ENCODE measurements at places on chromosomes 16 and 17. TPM values are rescaled to one million over a fixed set of nuclear protein-coding genes. Genes with fewer than 3 reads are reported as not detected.

- no peak overlapping the region for H3K27ac ChIP-seq
- DNase-seq = no peak
- H3K4me3 ChIP-seq = no peak overlapping the region
- no peaks in the 10 kb centered on the region for H3K4me1 ChIP-seq
- no peaks in the 10 kb centered on the region for H3K36me3 ChIP-seq
- no peaks in the 10 kb centered on the region for H3K27me3 ChIP-seq
These were observed 201.2 kb upstream of the HSBP1 start for GRCh38 chr16:83606486-83607030.

DNA sequence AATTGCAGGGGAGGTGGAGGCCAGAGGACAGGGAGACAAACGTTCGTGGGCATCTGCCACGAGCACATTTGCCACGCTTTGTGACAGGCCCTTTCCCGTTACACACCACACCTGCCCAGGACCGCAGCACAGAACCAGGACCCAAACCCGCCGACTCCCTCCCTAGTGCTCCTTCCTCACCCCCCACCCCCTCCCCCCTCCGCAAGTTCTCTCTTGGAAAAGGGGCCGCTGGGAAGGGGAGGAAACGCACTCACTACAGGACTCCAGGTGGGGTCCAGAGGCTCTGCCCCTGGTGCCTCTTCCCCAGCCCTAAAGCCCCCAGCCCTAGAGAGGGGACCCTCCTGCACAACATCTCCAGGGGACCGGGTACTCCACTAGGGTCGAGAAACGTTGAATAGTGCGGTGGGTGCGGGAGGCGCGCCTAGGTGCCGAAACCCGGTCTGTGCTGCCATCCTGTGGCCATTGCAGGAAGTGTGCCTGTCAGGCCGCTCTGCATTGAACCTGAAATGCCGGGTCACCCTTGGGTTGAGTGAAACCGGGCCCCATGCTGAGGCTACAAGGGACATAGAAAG lies 21.9 kb upstream of the EIF1 start:
- no peaks in the 10 kb centered on the region for H3K4me1 ChIP-seq
- no peaks in the 10 kb centered on the region for H3K36me3 ChIP-seq
- H3K27ac ChIP-seq = peak overlapping the region; percentile 96
- H3K27me3 ChIP-seq = no peaks in the 10 kb centered on the region

DNA sequence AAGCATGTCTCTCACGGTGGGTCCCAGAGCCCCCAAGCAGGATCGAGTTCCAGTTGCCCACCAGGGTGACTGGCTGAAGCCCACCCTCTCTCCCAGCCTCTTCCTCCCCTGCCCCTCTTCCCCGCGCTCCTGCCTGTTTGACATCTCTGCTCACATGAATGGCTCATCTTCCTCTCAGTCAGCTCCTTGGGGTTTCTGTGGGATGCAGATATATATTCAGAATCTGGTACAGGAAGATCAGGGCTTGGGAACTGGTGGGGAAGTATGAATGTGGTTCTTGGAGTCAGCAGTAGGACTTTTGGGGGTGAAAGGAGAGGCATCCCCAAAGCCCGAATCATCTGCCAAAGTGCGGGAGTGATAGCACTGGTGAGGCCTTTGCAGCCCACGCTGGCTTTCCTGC lies 158.9 kb upstream of the CIBAR2 start:
- H3K4me1 ChIP-seq = no peaks in the 10 kb centered on the region
- no peaks in the 10 kb centered on the region for H3K27me3 ChIP-seq
- H3K27ac ChIP-seq = no peak overlapping the region
- DNase-seq = no peak
- no peak overlapping the region for H3K4me3 ChIP-seq

GRCh38 chr16:35377142-35377541 lies 1917.7 kb downstream of the TP53TG3F start:
- no peak for DNase-seq
- no peaks in the 10 kb centered on the region for H3K36me3 ChIP-seq
- no peaks in the 10 kb centered on the region for H3K4me1 ChIP-seq
- H3K27ac ChIP-seq = no peak overlapping the region
- no peaks in the 10 kb centered on the region for H3K27me3 ChIP-seq

DNA sequence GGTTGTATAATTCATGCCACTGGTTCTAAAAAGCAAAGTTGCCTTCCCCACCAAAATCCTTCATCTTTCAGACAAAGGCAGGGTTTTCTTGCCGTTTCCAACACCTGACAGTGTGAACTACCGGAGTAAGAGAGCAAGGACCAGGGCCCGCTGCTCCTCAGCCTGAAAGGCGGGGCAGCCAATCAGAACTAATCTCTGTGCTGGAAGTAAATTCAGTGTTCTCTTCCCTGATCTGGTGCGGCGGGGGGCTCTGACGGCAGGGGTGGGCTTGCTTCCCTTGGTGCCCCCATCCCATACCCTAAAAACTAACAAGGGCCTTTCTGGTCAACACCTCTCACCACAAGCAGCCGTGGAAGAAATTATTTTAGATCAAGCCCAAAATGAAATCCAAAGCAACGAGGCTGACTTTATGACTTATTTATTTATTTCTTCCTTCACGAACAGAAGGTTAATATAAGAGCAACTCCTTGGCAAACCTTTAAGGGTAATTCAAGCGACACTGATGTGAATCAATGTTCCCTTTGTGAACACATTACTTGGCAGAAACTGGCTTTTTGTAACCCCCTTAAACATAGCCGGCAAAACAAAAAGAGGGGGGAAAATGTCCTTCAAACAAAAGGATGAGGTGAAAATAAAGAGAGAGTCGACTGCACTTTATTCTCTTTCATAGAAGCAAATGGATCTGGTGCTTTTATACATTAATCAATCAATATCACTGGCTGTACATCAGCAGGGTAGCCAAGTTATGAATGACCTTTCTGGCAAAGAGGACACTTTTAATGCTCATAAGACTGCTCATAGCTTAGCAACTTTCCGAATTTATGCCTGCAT lies 189.9 kb downstream of the ZFHX3 start:
- H3K36me3 ChIP-seq = no peaks in the 10 kb centered on the region
- H3K27ac ChIP-seq = peak overlapping the region; percentile 68
- no peaks in the 10 kb centered on the region for H3K27me3 ChIP-seq
- no peak for DNase-seq
- no peaks in the 10 kb centered on the region for H3K4me1 ChIP-seq

- H3K27ac ChIP-seq = no peak overlapping the region
- no peaks in the 10 kb centered on the region for H3K36me3 ChIP-seq
- no peaks in the 10 kb centered on the region for H3K27me3 ChIP-seq
- no peak for DNase-seq
- H3K4me3 ChIP-seq = no peak overlapping the region
- no peaks in the 10 kb centered on the region for H3K4me1 ChIP-seq
These were observed 8.8 kb downstream of the ITGAL start for GRCh38 chr16:30481381-30481780.

GRCh38 chr16:82081264-82081663 lies 46.2 kb downstream of the HSD17B2 start:
- H3K4me1 ChIP-seq = no peaks in the 10 kb centered on the region
- no peak overlapping the region for H3K27ac ChIP-seq
- H3K27me3 ChIP-seq = no peaks in the 10 kb centered on the region
- no peak for DNase-seq
- no peak overlapping the region for H3K4me3 ChIP-seq

DNA sequence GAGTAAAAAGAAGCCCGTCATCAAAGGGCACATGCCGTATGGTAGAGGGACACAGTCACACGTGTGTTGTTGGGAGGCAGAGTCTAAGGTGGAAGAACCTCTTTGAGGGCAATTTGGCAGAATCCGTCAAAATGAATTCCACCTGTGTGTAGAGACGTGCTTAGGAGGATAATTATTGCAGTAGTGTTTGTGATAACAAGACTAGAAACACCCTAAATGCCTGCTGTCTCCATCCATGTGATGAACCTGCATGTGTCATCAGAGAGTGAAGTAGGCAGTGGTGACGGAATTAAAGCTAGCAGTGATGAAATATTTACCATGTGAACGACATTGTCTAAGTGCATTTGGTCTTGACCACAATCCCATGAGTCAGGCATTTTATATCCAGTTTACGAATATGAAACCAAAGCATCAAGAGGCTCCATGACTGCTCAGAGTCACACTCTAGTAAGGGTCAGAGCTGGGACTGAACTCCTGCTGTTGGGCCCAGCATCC lies 61.3 kb upstream of the ADORA2B start:
- no peak for DNase-seq
- no peaks in the 10 kb centered on the region for H3K4me1 ChIP-seq
- no peak overlapping the region for H3K27ac ChIP-seq
- H3K36me3 ChIP-seq = no peaks in the 10 kb centered on the region
- H3K27me3 ChIP-seq = no peaks in the 10 kb centered on the region

DNA sequence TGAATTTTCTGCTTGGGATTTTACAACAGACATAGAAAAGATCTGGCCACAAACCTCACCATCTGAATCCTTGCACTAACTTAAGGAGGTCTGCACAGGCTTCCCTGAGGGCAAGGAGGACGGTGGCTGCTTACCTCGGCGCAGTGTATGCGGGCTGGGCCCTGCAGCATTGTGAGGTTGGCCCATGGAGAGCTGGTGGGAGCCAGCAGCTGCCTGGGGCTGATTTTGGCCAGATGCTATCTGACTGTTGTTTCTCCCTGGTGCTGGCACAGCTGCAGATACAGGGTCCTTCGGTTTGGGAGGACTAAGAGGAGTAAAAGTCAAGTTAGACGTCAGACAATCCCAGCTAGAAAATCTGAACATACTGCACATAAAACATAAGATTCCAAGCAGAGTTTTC lies 79.8 kb downstream of the ARHGAP17 start:
- H3K4me3 ChIP-seq = no peak overlapping the region
- no peaks in the 10 kb centered on the region for H3K27me3 ChIP-seq
- H3K4me1 ChIP-seq = no peaks in the 10 kb centered on the region
- H3K27ac ChIP-seq = no peak overlapping the region

GRCh38 chr16:54355251-54355650 lies 68.7 kb upstream of the IRX3 start:
- DNase-seq = no peak
- H3K27ac ChIP-seq = no peak overlapping the region
- no peaks in the 10 kb centered on the region for H3K27me3 ChIP-seq

DNA sequence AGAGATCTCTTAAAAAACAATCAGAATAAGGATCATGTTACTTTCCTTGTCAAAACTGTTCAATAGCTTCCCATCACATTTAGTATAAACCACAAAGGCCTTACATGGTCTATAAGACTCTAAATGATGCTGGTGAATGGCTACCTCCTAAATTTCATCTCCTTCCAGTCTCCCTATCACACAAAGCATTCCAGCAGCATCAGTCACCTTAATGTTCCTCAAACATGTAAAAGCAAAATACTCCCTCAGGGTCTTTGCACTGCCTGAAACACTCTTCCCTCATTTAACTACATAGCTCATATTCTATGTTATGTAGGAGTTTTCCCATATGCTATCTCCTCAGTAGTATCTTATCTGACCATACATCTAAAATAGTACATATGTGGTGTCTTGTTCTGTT lies 53.5 kb upstream of the INTS2 start:
- no peak overlapping the region for H3K27ac ChIP-seq
- no peak for DNase-seq
- H3K4me1 ChIP-seq = no peaks in the 10 kb centered on the region
- no peaks in the 10 kb centered on the region for H3K36me3 ChIP-seq

GRCh38 chr17:81043725-81044427 lies 8.9 kb downstream of the BAIAP2 start:
- no peak overlapping the region for H3K4me3 ChIP-seq
- H3K36me3 ChIP-seq = no peaks in the 10 kb centered on the region
- peak overlapping the region; percentile 64 for H3K27ac ChIP-seq
- DNase-seq = peak; percentile 46
- peaks cover 22% of the 10 kb centered on the region for H3K4me1 ChIP-seq
- no peaks in the 10 kb centered on the region for H3K27me3 ChIP-seq

The PTX4 gene
- 0.52 TPM for total RNA-seq

The DOC2A gene
- total RNA-seq = 1.8 TPM

The FKBP10 gene
- total RNA-seq = 62.0 TPM

The FOXJ1 gene
- 14.0 TPM for total RNA-seq

All from uterus (tissue), 4 donors.